Calu3 (cell line): ENCODE measurements at places on chromosomes 3 and 15.

GRCh38 chr3:159923336-159923735 is 65.3 kb upstream of the IL12A start:
- DNase-seq, result no peak

- DNase-seq, result no peak
Observed at GRCh38 chr15:69797051-69797595, 300.6 kb downstream of the TLE3 start.

- no peak for DNase-seq
Observed at GRCh38 chr15:73283366-73283962, 85.3 kb downstream of the HCN4 start.

GRCh38 chr3:148309390-148310035 is 388.2 kb upstream of the AGTR1 start:
- peak; percentile 68 for DNase-seq

DNA sequence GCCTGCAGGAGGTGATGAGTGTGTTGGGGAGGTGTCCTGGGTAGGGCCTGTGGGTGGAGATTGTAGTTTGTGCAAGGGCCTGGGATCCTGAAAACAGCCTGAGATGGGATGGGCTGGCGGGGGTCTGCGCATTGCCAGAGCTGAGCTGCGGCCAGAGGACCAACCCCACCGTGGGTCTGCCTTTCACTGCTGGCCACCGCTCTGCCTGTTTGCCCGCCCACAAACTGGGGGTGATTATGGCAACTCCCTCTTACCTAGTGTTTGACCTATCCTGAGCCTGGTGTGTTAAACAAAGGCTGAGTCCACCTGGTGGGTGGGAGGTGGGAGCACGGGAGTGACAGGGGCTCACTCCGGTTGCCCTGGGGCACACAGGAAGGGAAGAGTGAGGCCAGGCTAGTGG is 9.8 kb downstream of the ABTB1 start:
- no peak for DNase-seq

DNA sequence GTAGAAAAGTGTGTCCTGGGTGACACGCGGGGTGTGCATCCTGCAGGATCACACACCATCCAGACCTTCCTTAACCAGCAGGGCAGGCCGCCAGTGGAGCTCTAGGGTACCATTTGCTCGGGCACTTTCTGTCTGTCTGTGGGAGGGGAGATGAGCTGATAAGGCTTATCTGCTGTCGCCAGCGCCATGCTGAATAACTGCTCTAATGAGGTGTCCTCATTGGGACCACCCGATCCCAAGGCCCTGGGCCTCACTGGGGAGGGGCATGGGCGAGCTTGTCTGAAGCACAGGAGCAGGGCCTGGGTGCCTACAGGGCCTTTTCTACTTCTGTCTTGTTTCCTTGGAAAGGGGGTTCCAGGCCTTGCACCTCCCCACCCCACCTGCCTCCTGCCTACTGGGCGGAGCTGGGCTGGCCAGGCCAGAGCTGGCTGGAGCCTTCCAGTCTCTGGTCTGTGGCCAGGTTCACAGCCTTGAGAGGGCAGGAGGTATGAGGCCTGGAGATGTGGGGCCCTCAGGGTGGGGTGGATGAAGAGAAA is 2.5 kb upstream of the GATA2 start:
- DNase-seq, result no peak

DNA sequence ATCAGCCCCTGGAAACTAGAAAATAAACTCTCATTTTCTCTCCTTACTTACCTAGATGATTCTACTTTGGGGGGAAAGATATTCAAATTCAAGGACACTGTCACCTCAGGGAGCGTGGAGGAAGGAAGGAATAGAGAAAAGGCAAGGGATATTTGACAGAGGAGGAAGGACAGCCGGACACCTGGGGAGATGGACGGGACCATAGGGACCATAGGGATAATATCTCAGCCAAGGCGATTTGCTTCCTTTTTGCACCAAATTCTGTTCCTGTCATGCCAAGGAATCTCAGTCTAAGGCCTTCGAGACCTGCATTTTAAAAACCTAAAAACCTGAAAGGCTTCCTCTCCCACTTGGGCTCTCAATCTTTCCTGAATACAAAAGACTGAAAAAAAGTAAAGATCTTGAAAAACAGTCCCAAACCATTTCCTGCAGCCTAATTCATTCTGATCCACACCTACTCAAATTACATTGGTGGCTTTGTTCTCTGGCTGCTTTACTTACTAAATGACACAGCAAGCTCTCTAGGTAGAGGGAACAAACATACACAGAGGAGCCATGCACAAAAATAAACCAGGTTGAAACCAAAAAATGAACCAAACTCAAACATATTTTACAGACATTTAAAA is 73.9 kb upstream of the SLC24A5 start:
- no peak for DNase-seq

DNA sequence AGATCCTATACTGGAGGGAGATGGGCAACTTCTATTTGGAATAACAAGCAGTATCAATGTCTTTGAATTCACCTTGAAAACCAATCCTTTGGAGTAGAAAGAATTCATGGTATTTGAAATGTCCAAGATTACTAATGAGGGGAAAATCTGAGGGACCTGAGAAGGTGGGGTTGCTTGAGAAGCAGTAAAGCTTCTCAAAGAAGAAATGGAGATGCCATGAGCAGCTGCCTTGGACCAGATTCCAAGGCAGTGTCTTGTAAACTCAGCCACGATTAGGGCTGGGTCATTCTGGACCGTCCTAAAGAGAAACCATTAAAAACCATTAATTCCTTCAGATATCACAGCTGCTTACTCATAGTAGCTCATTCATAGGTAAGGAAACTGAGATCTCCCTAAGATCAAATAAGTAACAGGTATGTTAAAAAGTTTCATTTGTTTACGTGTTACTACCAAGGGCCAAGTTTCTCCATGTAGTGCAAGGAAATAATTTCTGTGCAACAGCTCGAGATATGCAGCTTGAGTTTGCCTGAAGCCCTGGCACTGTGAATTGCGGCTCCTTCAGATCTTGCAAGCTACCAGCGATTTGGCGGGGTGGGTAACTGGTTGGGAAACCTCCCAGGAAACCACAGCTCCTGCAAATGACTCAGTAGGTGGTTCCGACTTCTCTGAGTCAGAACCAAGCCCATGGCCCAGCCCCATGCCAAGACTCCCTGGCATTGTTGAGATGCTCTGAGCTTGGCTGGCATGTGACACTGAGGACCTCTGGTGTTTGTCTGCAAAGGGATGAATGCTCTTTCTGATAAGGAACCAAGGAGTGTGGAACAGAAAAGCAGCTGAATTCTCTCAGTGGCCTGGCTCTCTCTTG is 296.8 kb downstream of the RORA start:
- DNase-seq, result peak; percentile 81

DNA sequence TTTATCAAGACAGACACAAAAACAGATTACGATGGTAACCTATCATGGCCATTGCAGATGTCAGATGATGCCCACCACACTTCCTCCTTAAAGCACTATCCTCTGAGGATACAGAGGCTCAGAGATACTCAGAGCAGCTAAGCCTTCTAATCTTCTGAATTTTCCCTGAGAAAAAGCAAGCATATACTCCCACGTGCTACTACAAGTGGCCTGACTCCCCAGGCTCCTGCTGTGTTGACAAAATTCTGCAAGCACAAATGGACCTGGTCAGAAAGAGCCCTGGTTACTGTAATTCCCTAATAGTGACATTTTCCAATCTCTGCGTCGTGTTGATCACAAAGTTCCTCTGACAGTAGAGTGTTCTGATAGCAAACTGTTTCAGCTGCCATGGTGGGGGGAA is 207.1 kb downstream of the KCNMB2 start:
- DNase-seq, result no peak

GRCh38 chr3:172530101-172530561 is 6.9 kb upstream of the TNFSF10 start:
- DNase-seq, result no peak

DNA sequence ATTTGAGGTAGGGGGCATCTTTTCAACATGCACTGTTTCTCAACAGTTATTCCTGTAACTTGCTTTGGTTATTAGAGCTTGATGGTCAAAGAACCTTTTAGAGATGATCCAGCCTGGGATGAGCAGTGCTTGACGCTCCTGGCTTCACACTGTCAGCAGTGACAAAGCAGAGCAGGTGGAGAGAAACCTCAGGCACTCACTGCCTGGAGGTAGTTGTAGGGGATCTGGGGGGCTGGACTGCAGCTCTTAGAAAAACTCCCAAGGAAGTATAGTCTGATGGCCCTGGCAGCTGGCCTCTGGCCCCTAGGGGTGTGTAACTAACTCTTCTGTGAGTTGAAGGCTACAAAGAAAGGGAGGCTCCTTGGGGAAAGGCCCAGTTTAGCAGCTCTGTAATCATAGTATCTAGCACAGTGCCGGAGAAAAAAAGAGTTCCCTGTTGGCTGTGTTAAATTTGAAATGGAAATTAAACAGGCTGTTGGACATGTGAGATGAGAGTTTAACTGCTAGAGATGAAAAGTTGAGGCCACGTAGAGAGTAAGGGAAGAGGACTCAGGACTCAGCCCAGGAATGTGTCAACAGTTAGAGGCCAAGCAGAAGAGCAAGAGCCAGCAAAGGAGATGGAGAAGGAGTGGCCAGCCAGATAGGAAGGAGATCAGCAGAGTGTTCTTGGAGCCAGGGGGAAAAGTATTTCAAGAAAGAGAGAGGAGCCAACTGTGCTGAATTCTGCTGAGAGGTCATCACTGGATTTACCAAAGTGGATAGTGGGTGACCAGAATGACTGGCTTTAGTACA is 14.2 kb downstream of the OXNAD1 start:
- no peak for DNase-seq

GRCh38 chr15:84910928-84911623 is 26.6 kb downstream of the SLC28A1 start:
- DNase-seq, result no peak

- no peak for DNase-seq
Observed at GRCh38 chr3:100957261-100957986, 35.8 kb downstream of the ABI3BP start.

GRCh38 chr3:25902586-25902985 is 112.7 kb downstream of the OXSM start:
- no peak for DNase-seq

DNA sequence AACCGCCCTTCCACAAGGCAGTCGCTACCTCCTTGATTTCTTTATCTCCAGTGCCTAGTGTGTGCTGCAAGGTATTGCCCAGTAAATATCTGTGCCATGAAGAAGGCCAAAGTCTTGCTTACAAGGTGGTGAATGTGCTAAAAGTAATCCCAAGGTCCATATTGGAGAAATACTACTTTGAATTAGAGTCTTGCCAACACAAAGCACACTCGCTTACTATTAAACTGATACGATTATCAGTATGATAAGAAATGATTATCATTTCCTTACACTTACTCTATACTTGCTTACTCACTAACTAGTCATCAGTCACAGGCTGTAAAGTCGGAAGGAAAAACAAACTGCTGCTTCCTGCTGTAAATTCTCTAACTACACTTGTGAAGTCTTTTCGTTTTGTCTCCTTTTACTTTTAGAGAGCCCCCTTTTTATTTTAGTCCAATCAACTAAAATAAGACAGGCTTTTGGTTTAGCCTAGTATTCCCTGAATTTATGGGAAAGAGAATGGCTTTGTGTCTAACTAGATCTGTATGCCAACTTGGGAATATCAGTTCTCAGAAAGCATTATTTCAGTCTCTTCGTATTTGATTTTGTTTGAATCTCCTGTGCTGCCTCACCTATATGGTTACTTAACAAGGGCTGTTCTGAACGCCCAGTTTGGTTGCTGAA is 107.1 kb upstream of the TSC22D2 start:
- DNase-seq, result no peak

DNA sequence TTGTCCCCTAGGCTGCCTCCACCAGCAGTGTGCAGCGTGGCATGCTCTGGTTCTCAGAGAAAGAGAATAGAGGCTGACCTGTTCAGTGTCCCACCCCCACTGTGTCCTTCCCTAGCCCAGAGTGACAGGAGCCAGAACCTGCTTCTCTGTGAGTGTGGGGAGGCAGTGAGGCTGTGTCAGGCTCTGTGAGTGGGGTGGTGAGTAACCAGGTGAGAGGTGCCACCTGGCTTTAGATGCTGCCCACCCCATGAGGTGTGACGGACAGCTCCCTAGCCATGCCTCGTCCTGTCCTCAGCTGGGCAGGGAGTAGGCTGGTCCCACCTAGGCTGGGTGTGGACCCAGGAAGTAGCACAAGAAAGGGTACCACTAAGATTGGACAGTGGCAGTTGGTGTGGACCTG is 6.3 kb downstream of the TEX264 start:
- no peak for DNase-seq

GRCh38 chr3:170205302-170205701 is 16.9 kb upstream of the PRKCI start:
- DNase-seq, result no peak

DNA sequence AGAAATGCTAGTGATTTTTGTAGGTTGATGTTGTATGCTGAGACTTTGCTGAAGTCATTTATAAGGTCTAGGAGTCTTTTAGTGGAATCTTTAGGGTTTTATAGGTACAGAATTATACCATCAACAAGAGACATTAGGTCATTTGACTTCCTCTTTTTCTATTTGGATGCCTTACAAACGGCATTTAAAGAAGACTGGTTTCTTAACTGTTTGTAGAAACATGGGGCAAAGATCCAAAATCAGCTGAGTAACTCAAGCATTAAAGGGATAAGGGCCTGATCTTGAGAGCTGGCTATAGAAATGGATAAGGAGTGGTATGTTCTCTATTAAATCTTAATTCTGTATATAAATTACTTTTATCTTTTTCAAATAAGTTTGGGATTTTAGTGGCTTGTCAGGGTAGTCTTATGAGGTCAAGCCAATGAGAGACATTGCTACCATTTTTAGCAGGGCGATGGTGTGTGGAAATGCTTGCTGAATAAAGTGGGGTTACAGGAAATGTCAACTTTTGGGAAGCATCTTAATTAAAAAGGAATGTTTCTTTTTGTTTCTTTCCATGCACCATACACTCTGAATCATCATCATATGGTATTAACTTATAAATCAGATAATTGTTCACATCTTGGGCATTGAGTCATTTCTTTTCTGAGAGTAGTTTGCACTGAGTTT is 197.7 kb upstream of the GBE1 start:
- no peak for DNase-seq

GRCh38 chr3:67416703-67417102 is 237.7 kb downstream of the SUCLG2 start:
- no peak for DNase-seq

DNA sequence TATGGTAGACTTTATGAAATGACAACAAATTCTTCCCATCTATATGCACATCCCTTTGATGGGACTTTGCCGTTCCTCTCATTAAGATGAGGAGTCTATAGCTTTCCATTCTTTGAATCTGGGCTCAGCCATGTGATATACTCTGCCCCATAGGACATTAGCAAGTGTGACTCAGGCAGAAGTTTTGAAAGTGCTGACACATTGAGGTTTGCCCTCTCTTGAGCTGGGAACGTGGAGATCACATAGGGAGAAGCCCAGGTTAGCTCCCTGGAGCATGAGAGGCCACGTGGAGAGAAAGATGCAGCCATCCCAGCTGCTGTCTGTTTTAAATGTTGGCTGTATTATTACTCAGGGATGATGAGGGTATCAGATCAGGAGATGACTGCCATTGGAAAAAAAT is 67.7 kb upstream of the OXTR start:
- DNase-seq, result no peak

- no peak for DNase-seq
Observed at GRCh38 chr15:84961114-84961452, 20.6 kb upstream of the PDE8A start.

DNA sequence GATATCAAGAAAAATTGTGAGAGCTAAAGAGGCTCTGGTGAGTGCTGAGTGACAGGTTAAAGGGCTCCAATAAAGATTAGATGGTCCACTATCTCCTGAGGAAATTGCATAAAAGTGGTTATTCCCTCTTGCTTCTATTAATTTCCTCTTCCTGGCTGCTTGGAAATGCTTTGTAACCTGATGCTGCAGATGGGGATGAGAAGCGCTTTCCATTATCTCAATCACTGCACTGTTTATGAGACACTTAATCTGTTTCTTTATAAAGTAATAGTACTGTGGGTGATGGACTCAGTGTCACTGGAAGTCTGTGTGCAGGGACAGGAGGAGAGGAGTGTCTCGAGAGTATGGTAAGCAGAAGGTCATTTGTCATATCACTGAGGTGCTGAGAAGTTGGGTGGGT is 305.3 kb downstream of the EPHB1 start:
- DNase-seq, result no peak
